Stimulated activated CD8-positive, alpha-beta memory T cell treated with anti-CD3 and anti-CD28 coated beads, Interleukin-4, amount 100 ng/mL, for 1 hour (primary cell): ENCODE measurements at places on chromosomes 7 and 10.

DNA sequence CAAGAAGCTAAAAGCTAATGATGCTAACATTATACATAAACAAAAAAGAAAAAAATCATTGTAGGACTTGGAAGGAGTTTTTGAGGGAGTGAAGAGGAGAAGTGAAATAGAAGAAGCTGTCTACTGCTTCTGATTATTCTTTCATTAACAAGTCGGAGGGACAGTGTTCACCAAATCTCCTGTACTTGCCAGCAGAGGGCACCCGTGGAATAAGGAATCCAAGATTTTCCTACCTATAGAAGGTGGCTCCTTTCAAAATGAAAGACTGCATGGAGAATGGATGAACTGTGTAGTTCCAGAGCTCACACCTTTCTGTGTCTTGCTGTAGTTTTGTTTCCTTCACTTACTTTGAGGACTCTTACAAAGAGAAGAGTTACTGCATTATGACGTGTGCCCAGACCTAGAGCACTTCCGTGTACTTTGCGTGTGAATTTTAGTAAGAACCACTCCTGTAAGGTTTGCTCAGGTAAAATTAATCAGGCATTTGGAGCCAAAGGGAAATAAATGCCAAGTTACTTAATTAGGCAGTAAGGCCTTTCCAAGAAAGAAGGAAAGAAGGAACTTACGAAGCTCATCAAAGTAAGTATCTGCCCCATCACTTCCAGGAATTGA lies 145.1 kb downstream of the SEMA3D start:
- DNase-seq, result no peak

DNA sequence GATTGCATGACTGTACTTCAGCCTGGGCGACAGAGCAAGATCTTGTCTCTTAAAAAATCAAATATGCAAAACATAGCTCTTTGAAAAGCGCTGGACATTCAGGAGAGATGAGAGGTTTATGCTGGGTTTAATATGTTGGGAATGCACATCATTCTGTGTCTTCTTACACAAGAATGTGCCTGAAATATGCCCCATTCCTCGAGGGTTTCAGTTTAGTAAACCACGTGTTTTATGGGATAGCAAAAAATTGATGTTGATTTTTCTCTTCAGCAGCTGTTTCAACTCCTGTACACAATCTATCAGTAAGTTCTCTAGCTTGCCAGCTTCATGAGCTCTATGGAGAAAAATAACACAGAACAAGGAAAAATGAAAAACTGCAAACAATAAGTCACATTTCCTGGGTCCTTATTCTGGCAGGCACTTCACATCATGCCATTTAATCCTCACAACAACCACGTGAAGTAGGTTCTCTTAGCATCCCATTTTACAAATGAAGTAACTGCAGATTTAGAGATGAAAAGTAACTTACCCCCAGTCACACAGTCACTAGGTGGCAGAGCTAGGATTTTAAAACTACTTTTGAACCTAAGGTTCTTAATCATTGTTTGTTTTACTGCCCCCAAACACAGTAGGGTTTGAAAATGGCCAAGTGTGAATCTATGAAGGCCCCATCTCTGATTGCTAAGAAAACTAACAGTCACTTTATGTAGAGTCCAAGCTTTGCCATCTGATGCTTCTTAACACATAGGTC lies 423.6 kb downstream of the PHTF2 start:
- DNase-seq, result no peak

- no peak for DNase-seq
Observed at GRCh38 chr7:3861386-3861785, 560.3 kb downstream of the SDK1 start.

- DNase-seq, result no peak
Observed at GRCh38 chr10:74163319-74164068, 12.5 kb downstream of the ADK start.

DNA sequence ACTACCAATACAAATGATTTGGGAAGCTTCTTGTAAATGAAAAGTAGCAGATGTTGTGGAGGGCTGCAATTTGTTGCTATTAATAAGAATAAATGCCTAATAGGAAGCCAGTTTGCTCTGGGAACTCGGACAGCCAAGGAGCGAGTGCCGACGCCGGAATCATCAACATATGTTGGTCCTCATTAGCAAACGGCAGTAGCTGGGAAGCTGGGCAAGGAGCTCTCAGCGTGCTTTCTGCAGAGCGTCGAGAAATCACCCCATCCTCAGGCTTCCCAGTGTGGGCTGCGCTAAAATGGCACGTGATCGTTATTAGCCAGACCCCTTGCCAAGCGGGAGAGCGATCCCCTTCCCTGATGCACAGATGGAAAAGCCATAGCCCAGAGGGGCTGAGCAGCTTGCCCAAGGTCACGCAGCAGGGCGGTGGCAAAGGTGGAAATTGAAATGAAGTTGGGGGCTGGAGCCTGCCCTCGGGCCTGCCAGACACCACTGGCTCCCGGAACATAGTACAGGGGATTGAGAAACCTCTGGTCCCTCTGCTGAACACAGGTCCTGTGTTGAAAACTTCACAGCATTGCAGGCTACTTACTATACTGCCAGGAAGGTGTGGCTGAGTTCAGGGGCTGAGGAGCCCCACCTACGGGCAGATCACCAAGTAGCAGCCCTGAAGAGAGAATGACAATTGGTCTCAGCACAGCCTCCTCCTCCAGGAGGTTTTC lies 326.9 kb downstream of the PLXNA4 start:
- DNase-seq, result no peak

DNA sequence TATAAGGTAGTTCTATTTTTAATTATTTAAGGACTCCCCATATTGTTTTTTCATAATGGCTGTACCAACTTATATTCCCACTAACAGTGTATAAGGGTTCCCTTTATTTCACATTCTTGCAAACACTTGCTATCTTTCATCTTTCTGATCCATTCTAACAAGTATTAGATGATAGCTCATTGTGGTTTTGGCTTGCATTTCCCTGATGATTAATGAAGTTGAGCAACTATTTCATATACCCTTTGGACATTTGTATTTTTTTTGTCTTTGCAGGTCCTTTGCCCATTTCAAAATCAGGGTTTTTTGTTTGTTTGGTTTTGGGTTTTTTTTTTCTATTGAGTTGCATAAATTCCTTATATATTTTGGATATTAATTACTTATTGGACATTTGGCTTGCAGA lies 107.2 kb downstream of the EPC1 start:
- no peak for DNase-seq

DNA sequence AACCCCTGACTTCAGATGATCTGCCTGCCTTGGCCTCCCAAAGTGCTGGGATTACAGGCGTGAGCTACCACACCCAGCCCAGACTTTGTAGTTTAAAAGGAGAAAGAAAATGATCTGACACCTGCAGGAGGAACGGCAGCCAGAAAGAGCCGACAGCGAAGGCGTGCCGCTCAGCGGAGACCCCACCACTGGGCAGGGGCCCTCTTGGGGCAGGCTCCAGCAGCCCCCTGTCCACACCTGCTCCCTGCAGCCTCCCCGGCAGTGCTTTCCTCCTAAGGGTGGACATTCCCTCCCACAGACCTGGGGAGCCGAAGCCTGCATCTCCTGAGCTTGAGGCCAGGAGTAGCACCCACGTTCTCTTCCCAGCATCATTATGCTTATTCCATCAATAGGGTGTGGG lies 19.2 kb upstream of the CNPY1 start:
- DNase-seq, result no peak

- DNase-seq, result no peak
Observed at GRCh38 chr10:67603701-67604100, 92.3 kb downstream of the CTNNA3 start.

DNA sequence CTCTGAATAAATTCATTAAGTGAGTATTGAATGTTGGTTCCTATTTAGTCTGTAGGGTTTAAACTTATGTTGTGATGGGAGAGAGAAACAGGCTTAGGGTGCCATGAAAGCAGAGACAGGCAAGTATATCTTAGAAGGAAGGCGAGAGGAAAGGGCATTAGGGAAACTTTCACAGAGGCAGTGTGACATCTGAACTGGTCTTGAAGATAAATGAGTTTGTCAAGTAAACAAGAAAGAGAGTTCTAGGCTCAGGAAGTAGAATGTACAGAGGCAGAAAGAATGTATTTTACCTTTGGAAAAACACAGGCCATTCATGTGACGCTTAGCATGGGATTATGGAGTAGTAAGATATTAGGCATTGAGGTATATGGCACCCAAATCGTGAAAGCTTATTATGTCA lies 34.5 kb downstream of the GLCCI1 start:
- DNase-seq, result no peak

GRCh38 chr10:1627945-1628344 lies 109.4 kb downstream of the ADARB2 start:
- no peak for DNase-seq

DNA sequence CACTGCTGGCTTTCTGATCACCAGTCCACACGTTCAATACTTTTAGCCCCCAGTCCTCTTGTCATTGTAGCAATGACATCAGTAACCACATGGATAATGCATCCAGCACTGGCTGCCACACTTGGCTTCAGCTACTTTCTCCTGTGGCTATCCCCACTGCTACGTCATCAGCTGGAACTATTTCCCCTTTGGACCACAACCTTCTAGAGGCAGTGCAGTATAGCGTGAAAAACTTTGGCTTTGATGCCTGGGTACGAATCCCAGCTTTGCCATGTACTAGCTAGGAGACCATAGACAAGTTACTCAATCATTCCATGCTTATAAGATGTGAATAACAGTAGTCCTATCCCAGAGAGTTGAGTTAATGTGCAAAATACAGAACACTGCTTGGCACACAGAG lies 63.2 kb downstream of the CCDC3 start:
- no peak for DNase-seq

DNA sequence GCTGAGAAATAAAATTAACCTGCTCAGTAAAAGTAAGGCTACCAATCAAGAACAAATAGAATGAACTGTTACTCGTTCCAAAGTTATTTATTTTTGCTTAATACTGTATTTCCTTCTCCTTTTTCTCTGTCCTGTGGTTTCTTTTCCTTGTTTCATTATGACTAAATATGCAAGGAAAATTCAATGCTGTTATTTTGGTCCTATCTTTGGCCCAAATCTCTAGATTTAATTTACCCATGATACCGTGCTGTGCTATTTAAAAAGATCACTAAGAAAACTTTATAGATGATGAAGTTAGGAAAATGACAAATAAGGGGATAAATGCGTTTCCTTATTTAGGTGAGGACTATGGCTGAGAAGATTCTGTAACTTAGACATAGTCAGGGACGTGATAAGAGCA lies 45.3 kb upstream of the FAM133B start:
- no peak for DNase-seq

- DNase-seq, result no peak
Observed at GRCh38 chr10:35420827-35421552, 84.7 kb downstream of the CCNY start.

DNA sequence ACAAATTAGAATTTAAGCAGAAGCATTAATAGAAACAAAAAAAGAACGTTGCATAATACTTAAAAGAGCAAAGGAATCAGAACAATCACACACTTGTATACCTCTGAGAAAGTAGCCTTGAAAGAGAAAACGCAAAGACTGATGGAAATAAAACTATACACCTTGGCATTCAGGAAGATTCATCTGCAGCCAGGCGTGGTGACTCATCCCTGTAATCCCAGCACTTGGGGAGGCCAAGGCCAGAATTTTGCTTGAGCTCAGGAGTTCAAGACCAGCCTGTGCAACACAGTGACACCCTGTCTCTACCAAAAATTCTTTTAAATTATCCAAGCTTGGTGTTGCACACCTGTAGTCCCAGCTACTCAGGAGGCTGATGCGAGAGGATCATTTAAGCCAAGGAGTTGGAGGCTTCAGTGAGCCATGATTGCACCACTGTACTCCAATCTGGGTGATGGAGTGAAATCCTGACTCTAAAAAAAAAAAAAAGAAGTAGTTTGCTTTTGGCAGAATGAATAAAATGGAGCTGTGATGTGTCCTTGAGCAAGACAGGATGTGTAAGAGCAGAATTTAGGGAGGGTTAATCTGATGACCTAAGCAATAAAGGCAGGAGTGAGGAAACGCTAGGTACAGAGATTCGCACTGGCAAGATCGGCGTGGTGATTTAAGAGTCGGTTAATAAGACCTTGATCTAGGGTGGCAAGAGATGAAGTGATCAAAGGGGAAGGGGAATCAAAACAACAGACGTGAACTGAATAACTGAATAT lies 75.8 kb upstream of the NRP1 start:
- no peak for DNase-seq

- DNase-seq, result no peak
Observed at GRCh38 chr10:11918384-11918783, 95.2 kb downstream of the PROSER2 start.

DNA sequence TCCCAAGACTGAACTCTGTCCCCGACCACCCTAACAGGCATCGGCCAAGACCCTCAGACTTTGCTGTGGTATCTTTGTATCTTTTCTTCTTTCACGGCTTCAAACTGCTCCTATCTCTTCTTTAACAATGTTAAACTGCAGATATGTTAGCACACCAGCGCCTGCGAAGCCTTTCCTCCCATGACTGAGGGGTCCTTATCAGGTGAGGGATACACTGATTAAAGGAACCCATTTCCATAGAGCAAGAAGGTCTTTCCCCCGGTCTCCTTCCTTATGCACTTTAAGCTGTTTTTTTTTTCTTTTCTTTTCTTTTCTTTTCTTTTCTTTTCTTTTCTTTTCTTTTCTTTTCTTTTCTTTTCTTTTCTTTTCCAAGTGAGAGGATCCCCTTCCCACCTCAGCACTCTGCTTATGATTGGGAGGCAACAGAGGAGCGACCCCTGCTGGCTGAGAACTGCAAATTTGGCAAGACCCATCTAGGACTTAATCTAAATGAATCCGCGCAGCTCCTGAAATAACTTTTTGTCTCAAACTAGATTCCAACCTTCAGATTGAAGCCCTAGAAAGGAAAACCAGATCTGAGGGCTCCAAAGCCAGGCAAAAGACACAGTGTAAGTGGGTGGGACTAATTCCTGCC lies 109.9 kb downstream of the ITGB8 start:
- DNase-seq, result no peak

- DNase-seq, result no peak
Observed at GRCh38 chr10:12543589-12543988, 194.2 kb downstream of the CAMK1D start.

DNA sequence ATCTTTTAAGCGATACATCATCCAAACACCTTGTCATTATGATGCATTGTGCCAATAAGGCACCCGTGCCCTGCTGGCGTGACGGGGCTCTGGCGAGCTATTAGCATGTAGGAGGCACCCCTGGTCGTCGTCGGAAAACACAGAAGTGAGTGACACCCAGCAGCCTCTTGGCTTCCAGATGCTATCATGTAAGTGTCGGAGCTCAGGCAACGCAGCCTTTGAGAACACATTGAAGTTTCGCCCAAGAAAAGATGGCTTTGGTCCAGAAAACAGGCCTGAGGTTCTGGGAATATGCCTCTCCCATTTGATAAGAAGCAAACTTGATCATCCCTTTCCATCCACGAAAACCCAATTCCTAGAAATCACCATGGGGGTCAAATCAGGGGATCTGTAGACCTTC lies 555.3 kb downstream of the GALNT17 start:
- DNase-seq, result no peak

DNA sequence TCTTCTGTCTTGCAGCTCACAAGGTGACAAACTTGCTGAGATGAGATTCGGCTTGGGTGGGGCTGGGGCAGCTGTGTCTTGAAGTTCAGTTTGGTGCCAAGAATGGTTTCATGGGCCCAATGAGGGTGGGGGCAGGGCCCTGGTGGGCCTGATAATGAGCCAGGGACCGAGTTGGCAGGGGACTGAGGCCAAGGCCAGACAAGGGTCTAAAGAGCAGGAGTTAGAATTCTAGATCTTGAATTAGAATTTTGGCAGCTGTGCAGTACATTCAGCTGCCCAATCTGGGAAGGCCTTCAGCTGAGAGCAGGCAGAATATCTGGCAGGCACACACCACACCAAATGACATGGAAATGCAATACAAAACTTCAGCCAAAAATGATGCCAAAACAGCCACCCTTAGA lies 1.5 kb upstream of the JAZF1 start:
- DNase-seq, result no peak
